AG08395 (cell line): ENCODE measurements at places on chromosomes 1 and 21.

GRCh38 chr1:231497629-231498152, 30.8 kb upstream of the TSNAX start:
- DNase-seq, result no peak

GRCh38 chr1:156860113-156860627, 495 bp upstream of the NTRK1 start:
- DNase-seq, result peak; percentile 63

- no peak for DNase-seq
These were observed 46.1 kb upstream of the CD34 start for GRCh38 chr1:207956986-207957385.

GRCh38 chr1:78003882-78004718, 639 bp upstream of the DNAJB4 start:
- peak; percentile 45 for DNase-seq

DNA sequence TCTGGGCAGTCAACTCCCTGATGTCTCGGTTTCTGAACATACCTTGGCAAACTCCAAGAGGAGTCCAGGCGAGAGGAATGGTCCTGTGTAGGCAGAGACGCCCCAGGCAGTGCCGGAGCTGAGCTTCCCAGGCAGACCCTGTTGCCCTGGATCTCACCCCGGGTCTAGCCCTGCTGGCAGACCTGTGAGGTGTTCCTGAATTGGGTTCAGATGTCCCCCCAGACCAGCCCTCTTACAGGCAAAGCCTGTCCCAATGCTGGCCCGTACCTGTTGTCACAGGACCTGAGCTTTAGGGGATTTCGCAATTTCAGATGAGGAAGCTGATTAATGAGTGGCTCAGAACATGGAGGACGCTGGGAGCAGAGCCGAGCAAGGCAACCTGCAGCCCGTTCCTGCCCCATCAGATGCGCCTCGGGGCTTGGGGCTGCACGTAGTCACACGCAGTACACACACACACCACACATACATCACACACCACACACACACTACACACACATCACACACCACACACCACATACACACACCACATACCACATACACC, 38.5 kb upstream of the PDE9A start:
- no peak for DNase-seq

DNA sequence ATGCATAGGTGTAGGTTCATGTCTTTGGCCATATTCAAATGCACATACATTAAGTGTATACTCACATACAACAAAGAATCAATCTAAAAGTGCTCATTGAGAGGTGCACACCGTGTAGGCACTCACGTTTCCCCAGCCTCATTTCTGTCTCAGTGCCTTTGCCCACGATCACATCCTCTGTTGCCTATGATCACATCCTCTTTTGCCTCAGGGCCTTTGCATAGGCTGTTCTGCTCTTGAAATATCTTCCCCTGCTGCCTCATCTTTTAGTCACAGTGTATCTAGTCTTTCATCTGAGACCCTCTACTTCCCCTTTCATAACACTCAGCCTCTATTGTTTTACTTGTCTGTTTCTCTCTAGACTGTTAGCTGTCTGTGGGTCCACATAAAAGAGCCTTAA, 69.3 kb downstream of the FOXD2 start:
- no peak for DNase-seq

DNA sequence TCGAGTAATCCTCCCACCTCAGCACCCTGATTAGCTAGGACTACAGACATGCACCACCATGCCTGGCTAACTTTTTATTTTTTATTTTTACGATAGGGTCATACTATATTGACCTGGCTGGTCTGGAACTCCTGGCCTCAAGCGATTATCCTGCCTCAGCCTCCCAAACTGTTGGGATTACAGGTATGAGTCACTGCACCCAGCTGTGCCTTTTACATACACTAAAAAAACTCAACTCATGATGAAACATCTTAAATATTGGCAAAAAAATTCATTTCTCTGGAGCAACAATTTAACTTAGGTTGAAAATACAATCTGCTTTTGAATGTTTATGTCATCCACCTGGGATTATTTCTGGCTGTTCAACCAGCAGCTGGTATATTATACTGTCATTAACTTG, 598.3 kb upstream of the ZP4 start:
- no peak for DNase-seq

GRCh38 chr1:167905671-167906070, 8.3 kb downstream of the ADCY10 start:
- DNase-seq, result no peak

- DNase-seq, result no peak
These were observed 35.4 kb downstream of the TRIT1 start for GRCh38 chr1:39847940-39848339.

GRCh38 chr1:175679981-175680652, 63.3 kb downstream of the TNR start:
- no peak for DNase-seq

DNA sequence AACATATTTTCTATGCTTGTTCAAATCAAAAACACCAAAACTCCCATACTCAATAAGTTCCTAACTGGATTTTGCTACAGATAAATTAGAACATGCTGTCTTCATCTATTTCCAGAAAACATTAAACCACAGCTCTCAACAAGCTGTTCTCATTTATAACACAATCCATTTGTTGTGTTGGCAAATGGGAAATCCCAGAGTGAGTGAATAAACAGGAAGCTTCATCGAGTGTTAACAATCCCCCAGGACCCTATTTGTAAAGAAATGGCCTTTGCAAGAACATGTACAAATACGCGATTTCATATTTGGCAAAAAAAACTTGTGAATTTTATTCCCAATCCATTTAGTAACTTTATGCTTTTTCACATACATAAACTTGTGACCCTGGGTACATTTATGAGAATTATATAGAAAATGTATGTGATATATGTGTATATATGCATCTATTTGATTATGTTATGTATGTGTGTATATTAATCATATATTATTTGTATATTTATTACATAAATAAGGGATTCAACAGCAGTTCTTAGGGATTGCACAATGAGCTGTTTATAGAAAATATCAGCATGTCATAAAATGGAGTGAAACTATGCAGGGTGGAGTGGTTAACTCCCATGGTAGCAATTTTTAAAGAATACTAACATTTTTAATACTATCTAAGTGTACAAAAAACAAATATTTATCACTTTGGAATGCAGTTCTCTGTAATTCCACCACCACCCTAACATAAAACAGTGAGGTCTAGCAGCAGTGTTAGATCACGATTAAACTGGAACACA, 160.0 kb downstream of the NEGR1 start:
- DNase-seq, result peak; percentile 6

- no peak for DNase-seq
These were observed 452.9 kb downstream of the MATN1 start for GRCh38 chr1:30270461-30270860.

DNA sequence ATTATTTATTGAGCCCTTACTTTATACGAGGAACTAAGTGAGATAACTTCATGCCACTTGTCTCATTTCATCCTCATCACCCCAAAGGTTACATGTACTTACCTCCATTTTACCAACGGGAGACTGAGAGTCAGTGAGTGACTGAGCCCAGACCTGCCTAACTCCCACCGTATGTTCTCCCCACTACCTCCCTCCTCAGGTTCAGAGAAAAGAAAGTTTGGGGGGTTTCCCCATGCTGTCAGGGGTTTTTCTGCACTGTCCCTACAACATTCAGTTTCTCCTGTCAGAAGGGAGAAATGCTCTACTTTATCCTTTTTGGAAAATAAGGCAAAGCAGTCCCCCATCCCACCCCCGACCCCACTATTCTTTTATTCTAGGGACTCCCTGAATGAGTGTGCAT, 32.9 kb downstream of the FAM78B start:
- DNase-seq, result no peak
